ENCODE measurements at places on chromosomes 1 and 21. TPM values are rescaled to one million over a fixed set of nuclear protein-coding genes. Genes with fewer than 3 reads are reported as not detected.

The PLD5 gene
- 0.39 TPM for total RNA-seq

The CYP4A11 gene
- total RNA-seq = not detected

- DNase-seq = no peak
Observed at GRCh38 chr1:182395906-182396305, 4.3 kb upstream of the GLUL start.

- DNase-seq = no peak
Observed at GRCh38 chr1:193558491-193559028, 372.1 kb upstream of the B3GALT2 start.

- DNase-seq = no peak
Observed at GRCh38 chr1:66237722-66238479, 296.1 kb upstream of the SGIP1 start.

DNA sequence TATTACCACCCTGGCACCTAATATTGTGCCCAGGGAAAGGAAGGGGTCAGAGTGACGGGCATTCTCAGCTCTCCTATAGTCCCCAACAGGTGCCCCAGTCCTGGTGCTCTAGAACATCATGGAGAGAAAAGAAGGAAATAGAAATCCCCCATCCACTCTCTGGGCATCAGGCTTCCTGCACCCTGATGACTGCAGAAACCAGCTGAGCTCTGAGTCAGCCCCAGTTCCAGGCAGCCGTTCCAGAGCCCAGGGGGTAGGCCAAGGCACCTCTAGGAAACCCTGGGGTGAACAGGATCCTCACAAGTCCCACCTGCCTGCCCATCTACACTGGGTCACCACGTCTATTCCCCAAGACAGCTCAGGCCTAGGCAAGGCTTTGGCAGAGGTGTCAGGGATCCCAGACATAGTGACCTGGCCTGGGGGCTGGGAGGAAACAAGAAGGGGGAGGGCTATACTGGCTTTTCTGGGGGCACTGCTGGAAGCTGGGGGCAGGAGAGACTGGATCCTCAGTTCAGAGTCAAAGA, 709 bp downstream of the NECTIN4 start:
- no peak for DNase-seq

DNA sequence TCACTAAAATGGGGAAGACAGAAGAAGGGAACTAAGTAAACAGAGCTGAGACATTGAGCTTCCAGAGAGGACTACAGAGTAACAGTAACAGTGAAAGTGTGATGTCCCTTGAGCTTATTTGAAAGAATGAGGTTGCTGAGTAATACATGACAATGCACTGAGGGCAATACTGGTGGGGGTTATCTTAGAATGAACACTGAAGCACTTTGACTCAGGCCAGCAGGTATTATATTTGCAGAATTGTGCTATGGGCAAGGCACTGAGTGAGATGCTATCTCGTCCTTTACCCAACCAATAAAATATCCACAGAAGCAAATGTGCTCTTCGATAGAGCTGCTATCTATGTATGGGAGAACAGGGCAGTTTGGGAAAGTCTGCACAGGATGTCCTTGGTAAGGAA, 133.2 kb downstream of the DISP1 start:
- no peak for DNase-seq

DNA sequence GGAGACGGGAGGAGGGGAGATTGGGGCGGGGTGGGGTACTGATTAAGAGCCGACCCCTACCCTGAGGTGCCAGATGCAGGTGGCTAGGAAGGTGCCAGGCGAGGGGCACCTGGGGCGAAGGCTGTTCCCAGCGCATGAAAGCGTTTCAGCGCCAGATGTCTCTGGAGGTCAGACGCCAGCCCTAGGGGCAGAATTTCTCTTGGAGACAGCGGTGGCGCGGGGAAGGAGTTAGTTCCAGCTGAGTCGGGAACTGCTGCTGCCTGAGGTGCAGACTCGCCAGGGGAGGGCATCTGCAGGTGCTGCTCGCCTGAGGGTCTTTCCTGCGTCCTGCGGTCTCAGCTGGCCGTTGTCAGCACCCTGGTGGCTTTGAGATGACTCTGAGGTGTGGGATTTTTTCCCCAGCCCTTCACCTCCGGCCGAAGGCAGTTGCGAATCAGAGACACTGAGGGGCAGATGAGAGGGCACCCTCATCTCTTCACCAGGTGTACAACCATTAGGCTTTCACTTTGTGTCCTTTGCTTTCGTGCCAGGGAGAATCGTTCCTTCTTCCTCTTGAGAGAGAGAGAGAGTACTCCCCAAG, 539 bp downstream of the CGN start:
- DNase-seq = no peak

Data from skin of body (tissue), 3 donors.